ENCODE measurements at places on chromosomes 12 and 14. TPM values are rescaled to one million over a fixed set of nuclear protein-coding genes. Genes with fewer than 3 reads are reported as not detected.

FOXN4 gene
- not detected for total RNA-seq

KLRC1 gene
- total RNA-seq, result not detected

TMTC2 gene
- 5.1 TPM for total RNA-seq

DNA sequence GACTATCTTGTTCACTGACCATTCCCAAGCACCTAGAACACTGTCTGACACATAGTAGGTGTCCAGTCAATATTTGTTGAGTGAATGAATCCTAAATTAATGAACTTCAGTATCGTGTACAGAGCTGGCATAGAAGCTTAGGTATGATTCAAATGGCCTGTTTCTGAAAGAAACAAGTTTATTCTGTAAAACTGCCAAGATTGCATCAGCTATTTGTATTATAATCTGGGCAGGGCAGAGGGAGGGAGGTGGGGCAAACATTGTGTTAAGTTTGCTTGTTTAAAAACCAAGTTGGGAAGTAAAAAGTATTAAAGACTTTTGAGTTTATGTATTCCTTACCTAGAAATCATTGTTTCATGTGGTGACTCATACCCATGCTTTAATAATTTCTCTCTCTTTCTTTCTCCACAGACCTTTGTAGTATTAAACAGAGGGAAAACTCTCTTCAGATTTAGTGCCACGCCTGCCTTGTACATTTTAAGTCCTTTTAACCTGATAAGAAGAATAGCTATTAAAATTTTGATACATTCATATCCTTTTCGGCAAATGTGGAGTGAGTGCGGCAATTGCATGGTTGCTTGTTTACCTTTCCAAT is 92.8 kb downstream of the SCN8A start:
- no peaks in the 10 kb centered on the region for H3K36me3 ChIP-seq
- peaks cover 26% of the 10 kb centered on the region for H3K27me3 ChIP-seq
- no peak overlapping the region for H3K27ac ChIP-seq
- H3K4me1 ChIP-seq, result peaks cover 17% of the 10 kb centered on the region
- no peak for DNase-seq

DNA sequence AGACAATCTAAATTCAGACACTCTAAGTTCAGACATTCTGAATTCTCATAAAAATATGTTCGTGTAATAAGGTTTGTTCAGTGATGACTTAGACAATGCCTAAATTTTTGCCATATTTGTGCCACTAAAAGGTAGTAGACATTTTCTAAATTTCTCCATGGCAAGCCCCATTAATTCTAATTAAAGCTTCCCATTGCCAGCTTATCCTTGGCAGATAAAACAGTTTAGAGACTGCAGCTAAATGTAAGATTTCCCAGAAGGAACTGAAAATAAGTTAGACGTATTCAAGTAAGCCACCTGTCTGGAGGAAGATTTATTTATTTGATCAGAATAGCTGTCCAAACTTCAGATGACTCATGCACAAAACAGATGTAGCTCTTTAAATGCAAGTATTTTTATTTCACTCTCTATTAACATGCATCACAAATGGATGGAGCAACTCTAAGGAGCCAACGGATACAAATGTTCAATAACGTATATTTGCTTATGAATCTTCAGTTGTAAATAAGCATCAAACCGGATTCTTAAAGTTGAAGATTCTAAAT is 130.4 kb downstream of the SLC2A13 start:
- no peaks in the 10 kb centered on the region for H3K27me3 ChIP-seq
- H3K4me1 ChIP-seq, result no peaks in the 10 kb centered on the region
- DNase-seq, result no peak
- H3K4me3 ChIP-seq, result no peak overlapping the region
- no peaks in the 10 kb centered on the region for H3K36me3 ChIP-seq

DNA sequence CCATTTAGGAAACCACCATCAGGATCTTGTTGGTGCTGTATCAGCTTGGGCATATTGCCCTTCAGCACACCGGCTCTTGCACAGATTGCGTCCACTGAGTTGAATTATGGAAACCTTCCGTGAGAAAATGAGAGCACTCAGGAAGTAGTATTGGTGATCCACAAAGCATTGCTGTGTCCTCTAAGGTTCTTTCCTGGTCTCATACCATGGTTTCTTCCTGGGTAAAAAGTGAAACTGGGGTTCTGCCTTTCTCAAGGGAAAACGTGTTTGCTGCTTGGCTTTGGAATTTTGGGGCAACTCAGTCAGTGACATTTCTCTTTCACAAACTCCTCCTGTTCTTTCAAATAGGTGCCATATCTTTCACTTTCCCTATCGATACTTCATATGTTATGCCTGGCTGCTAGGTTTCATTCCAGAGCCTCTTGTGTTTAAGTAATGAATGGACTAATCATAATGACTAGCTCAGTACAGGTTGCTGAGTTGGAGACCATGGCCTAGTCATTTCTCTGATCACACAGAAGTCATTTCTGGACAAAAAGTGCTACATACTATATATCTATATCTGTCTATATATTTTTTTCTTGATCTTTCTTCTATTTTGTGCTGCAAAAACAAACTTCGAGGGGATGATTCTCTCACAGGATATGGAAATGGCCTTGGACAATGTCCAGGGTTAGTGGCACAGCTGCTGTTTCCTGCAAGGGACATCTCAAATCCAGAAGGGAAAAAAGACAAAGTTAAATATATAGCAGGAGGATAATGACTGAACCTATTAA is 423.4 kb downstream of the ZFP36L1 start:
- H3K36me3 ChIP-seq, result no peaks in the 10 kb centered on the region
- no peak overlapping the region for H3K27ac ChIP-seq
- no peak for DNase-seq
- no peak overlapping the region for H3K4me3 ChIP-seq

GRCh38 chr14:74048281-74048680 is 29.1 kb downstream of the BBOF1 start:
- H3K27ac ChIP-seq, result no peak overlapping the region
- no peaks in the 10 kb centered on the region for H3K27me3 ChIP-seq
- H3K4me3 ChIP-seq, result no peak overlapping the region
- no peaks in the 10 kb centered on the region for H3K36me3 ChIP-seq
- no peak for DNase-seq
- no peaks in the 10 kb centered on the region for H3K4me1 ChIP-seq

All from activated CD4-positive, alpha-beta memory T cell treated with anti-CD3 and anti-CD28 coated beads, Interleukin-2, amount 10 ng/mL, durations not matched to agents 7 days and 5 days (primary cell).